ENCODE measurements at places on chromosomes 12 and 14.

- DNase-seq = no peak
These were observed 25.6 kb downstream of the SYNE3 start for GRCh38 chr14:95490727-95491451.

GRCh38 chr14:42353315-42353714 is 746.6 kb downstream of the LRFN5 start:
- no peak for DNase-seq

- no peak for DNase-seq
These were observed 67.7 kb upstream of the NTF3 start for GRCh38 chr12:5364036-5364770.

GRCh38 chr12:90757957-90758356 is 197.0 kb downstream of the CCER1 start:
- no peak for DNase-seq

GRCh38 chr14:51650716-51651387 is 858 bp upstream of the FRMD6 start:
- no peak for DNase-seq

DNA sequence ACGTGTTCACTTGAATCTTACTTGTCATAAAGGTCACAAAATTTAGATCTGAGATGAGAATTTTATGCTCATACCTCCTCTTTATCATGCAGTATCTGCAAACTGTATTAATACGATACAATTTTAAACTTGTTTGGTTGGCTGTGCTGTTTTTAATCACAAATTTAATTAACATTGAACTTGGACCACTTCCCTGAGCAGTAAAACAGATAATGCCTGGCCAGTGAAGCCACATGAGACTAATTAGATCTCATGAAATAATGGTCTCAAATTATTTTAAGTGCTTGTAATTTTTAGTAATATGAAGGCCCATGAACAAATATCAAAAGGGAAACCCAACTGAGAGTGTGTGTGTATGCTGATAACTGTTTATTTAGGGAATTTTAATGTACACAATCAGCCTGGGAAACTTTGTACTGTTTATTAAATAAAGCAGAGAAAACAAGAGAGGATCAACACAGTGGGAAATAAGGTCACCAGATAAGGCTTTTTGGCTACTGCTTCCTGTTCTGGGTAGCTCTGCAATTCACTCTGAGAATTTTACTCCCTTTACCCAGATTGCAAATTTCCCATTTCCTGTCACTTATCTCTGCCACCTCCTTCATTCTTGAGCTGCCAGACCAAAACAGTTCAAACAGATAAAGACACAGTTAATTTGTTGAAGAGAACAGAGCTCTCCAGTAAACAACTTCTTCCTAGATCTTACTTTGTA is 61.6 kb upstream of the GNPNAT1 start:
- no peak for DNase-seq

DNA sequence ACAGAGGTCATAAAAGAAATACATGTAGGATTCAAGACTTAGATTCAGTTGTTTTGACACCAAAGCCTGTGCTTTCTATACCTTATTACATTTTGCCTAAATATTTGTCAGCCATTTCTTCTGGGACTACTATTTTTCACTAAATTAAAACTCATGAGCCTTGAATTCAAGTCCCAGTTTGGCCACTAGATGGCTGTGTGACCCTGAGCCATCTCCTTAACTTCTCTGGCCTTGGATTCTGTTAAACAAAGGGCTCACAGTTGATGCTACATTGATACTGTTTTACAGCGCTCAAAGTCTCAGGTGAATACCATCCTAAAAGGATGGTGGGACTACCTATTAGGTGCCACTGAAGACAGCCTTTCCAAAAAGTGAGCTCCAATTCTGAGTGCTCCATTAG is 39.6 kb upstream of the CCDC198 start:
- DNase-seq = peak; percentile 23

- no peak for DNase-seq
These were observed 50.7 kb upstream of the MAP1LC3B2 start for GRCh38 chr12:116508145-116509121.

DNA sequence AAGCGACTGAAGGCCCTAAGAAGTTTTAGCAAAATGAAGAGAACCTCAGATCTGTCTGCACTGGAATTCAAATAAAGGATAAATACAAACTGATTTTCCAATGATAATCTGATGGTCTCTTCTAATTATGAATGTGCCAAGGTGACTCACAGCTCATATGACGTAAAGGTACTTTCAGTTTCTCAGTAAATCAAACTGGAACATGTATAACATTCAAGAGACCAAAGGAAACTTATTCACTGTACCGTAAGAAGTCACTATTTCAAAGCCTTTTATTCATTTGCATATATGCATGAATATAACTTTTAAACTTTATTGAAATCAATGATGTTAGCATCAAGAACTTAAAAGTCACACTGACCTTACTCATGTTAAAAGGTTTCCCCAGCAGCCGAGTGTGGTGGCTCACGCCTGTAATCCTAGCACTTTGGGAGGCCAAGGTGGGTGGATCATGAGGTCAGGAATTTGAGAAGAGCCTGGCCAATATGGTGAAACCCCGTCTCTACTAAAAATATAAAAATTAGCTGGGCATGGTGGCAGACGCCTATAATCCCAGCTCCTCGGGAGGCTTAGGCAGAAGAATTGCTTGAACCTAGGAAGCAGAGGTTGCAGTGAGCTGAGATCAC is 52.2 kb downstream of the ATXN2 start:
- no peak for DNase-seq

GRCh38 chr14:48967419-48967818 is 618.8 kb downstream of the RPS29 start:
- DNase-seq = no peak

DNA sequence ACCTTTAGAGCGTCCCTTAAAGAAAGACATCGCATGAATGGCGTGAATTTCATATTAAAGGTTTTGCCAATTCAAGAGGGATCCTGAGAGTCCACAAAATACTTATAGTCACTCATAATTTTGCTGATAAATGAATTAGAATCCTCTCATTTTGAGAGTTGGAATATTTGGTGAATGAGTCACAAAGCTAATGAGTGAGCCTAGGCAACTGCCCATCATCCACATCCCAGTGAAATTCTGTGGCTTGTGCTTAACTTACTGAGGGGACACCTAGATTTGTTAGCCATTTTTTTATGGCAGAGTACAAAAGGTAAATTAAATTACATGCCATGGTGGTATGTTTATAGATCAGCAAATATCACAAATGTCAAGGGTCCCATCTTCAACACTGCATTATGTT is 12.7 kb upstream of the NOXRED1 start:
- peak; percentile 15 for DNase-seq

DNA sequence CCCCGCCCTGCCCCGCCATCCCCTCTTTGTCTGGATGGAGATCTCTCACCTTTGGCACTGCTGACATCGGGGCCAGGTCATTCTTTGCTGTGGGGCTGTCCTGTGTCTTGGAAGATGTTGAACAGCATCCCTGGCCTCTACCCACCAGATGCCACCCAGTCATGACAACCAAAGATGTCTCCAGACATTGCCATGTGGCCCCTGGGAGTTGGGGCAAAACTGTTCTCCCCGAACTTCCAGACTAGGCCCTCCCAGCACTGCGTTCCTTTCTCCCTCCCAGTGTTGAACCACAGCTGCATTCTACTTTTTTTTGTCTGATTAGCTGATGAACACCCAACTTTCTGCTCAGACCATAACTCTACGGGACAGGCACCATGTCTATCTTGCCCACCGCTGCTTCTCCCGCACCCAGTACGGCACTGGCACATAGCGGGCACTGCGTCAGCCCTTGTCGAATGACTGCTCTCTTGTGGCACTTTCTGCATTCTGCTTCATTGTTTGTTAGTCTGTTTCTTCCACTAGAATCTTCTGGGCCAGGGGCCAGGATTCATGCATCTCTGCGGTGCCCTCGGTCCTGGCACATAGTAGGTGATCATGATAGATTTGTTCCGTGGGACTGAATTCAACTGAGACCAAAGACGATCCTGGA is 13.1 kb upstream of the MYL2 start:
- no peak for DNase-seq

GRCh38 chr14:37709419-37710195 is 114.2 kb downstream of the TTC6 start:
- peak; percentile 34 for DNase-seq

DNA sequence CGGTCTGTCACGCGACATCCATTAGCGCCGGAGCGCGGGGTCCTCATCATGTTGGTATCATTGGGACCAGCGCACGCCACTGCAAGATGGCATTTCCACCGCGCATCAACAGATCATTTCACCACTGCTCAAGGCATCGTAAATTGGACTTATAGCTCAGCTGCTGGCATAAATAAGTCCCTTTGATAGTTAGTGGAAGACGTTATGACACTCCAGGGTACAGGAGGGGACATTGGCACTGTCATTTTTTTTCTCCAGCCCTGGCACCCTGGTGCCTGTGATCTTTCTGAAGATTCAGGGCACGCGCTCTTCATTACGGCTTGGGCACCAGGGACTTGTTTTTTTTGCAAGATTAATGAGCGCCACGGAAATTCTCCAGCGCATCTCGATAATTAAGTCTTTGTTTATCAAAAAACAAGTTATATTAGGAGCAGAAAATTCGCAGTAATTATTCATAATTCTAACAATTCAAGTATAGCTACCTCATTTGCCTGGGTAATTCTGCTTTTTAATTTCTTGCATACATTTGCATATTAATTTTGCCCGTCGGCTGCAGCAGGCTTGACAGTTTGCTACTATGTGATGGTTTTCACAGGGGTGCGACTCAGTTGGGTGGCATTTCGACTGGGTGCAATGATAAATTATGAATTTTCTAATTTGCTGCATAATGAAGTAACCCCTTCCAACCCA is 167.7 kb downstream of the VRK1 start:
- DNase-seq = no peak

DNA sequence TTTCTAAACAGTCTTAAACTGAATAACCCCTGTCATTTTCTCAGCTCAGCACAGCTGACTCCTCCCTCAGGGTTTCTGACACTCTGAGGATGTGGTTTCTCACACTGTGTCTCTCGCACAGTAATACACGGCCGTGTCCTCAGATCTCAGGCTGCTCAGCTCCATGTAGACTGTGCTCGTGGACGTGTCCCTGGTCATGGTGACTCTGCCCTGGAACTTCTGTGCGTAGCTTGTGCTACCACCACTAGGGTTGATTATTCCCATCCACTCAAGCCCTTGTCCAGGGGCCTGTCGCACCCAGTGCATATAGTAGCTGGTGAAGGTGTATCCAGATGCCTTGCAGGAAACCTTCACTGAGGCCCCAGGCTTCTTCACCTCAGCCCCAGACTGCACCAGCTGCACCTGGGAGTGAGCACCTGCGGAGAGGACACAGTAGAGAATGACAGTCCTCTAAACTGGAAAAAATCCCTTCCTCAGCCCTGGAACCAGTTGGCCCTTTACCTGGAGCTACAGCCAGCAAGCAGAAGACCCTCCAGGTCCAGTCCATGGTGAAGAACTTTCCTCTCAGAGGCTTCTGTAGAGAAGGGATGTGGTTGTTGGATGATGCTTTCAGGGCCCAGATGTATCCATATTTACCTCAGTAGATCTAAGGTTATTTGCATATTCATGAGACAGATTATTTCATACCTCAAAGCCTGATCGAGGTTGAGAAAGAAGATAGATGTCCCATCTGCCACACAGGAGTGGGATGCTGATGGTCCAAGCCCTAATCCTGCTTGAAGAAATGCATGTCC is 984.8 kb downstream of the TMEM121 start:
- no peak for DNase-seq

DNA sequence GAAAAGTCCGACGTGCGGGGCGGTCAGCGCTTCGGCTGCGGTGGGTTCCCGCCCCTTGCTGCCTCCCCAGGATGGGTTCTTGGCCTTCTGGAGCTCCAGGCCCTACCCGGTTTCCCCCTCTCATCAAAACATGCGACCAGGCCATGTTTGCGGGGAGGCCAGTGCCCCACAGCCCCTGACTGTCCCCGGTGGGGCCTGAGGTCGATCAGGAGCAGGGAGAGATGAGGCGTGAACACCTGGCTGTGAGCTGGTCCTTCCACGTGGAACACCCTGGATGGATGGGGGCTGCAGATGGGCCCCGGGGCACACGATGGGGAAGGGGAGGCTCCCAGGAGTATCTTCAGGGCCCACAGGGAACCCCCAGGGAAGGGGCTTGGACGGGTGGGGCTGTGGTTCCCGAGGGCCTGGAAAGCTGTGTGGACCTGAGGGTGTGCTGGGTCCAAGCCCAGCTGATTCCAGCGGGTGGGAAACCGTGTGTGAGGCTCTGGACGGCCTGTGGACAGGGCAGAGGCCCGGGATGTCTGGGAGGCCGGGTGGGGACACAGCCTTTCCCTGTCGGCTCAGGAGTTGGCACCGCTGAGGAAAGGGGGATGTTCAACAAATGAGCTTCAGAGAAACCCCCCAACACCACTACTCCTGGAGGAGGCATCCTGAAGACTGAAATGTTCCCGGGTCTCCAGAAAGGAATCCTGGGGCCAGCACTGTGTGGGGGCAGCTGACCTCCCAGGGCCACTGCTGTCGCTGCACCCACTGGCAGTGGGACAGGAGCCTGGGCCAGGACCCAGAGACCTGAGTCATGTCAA is 187.0 kb upstream of the C14orf180 start:
- DNase-seq = no peak

DNA sequence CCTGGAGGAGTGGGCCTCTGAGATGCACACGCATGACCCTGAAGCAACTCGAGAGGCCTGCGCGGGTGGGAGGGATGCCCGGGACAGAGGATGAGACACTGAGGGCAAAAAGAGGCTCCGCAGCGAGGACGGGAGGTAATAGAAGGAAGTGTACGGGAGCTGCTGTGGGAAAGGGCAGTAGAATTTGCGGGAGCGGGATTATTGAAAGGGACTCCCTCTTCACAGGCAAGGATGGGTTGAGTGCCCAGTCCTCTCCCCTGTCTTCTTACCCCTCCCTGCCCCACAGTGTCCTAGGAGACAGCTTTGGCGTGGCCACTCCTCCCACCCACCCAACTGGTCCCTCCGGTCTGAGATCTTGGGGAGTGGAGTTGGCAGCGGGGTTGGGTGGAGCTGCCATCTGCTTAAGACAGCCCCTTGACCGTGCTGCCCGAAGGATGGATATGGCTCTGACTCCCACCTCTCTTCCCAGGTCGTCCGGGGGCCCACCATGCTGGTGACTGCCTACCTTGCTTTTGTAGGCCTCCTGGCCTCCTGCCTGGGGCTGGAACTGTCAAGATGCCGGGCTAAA is 15.7 kb upstream of the ESPL1 start:
- DNase-seq = peak; percentile 14

DNA sequence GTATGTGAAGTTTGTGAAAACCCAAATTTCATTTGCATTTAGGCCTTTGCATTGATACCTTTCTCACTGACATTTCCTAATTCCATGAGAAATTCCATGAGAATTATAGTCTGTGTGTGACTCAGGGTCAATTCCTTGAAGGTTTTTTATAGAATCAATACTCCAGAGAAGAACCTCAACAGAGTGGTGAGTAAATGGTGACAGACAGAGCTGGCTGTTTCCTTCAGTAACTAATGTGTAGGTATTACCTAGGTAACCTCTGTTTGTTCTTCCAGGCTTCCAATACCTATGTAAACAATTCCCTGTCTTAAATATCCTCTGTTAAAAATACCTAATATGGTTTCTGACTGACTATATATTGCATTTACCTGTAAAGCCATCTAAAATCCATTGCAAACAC is 117.0 kb downstream of the TTC8 start:
- no peak for DNase-seq

GRCh38 chr12:127559349-127560040 is 707.5 kb upstream of the TMEM132C start:
- peak; percentile 93 for DNase-seq
